Omental fat pad (tissue), 4 donors: ENCODE measurements at places on chromosomes 5 and 9.

DNA sequence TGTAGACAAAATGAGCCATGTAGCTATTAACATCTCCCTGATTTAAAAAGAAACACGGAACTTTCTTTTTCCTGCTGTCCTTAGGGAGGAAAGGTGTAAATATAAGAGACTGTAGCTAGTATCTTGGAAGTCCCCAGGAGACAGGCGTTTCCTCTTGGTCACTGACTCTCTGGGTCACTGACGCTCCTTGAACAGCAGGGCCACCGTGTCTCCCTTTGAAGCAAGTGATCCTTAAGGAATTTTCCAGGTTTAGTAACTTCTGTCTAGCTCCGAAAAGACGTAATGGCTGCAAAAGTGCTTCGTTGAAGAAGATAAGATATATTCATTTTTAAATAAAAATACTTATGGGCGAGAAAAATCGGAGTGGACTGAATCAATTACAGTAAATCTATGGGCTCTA is 745 bp upstream of the CLTA start:
- DNase-seq: no peak

DNA sequence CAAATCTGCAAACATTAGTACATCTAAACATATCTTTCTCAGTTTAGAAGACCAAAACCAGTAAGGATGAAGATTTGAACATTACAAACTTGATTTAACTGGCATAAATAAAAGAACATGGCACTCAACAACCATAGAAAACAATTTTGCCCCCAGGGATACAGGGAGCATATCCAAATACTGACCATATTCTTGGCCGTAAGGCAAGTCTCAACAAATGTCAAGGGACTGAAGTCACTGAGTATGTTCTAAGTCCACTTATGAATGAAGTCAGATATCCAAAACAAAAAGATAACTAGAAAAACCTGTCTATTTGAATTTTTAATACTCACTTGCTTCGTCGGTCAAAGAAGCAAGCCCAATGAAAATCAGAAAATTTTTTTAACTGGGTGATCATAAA is 14.1 kb downstream of the FEM1C start:
- DNase-seq: no peak

GRCh38 chr9:13707612-13708576 is 428.4 kb upstream of the MPDZ start:
- DNase-seq: no peak

- DNase-seq: no peak
Observed at GRCh38 chr5:108700930-108701329, 46.8 kb upstream of the FER start.

GRCh38 chr5:121399879-121400278 is 451.8 kb upstream of the FTMT start:
- DNase-seq: no peak

GRCh38 chr5:55241746-55242145 is 8.3 kb upstream of the CCNO start:
- no peak for DNase-seq

- DNase-seq: no peak
Observed at GRCh38 chr9:114395334-114395617, 7.5 kb upstream of the AKNA start.

DNA sequence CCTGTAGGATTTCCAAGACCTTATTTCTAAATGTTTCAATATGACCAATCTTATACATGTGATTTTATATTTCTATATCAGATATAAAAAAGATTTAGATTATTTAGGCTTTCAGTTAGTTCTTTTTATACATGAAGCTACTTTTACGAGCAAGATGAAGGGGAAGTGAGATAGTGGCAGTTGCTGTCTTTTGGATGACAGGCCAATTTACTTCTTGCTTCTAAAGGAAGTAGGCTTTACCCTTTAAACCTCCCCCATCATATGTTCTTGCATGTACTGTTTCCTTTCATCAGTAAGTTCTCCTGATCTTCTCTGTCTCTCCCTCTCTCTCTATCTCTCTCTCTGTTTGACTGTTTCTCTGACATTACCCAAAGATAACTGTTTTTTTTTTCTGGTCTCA is 4.0 kb upstream of the TYRP1 start:
- no peak for DNase-seq

DNA sequence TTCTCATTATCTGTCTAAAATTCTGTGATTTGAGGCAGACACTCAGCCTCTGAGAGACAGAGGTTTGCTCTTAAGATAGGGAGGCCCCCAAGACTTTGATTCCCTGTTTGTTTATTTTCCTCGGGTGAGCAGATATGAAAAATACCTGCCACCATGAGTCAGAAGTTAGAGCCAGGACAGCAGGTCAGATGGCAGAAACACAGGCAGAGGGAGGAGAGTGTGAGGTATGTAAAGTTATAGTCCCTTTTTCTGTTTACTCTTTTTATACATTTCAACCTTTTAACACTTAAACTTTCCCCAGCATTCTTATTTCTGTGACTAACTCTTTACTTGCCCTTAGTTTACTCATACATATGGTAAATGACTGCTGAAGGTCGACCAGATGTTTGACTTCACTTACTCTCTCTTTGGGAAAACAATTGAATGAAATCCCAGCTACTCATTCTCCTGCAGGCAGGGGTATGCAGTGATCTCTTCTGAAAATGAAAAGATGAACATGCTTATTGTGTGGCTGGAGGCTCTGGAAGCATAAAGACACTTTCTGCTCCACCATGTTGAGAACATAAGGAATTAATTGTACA is 383.8 kb downstream of the NTRK2 start:
- no peak for DNase-seq

GRCh38 chr9:96453625-96454024 is 3.7 kb downstream of the HABP4 start:
- DNase-seq: no peak

DNA sequence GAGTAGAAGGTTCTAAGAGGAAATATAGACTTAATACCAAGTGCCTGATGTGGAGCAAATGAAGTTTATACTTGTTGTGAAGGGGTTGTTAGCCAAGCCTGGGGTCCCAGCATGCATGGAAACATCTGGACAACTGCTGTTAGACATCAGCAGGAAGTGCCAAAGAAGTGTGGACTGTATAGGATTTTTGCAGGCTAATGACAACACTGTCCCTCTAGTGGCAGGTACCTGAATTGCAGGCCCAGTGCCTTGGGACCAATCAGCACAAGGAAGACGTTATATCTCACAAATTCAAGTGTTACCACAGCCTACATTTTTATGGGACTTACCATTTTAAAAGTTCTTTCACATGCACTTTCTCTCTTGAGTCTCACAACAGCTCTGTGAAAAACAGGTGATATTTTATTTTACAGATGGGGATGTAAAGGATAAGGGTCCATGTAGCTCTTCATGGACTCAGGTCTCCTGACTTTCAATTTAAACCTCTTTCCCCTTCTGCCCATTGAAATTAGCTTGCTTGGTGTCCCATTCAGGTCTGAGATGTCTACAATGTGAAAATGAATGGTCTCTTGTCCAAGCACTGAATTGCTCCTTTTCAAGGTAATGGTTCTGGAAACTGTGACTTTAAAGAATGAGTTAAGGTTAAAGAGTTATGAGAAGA is 89.0 kb upstream of the MAP1B start:
- peak; percentile 45 for DNase-seq

DNA sequence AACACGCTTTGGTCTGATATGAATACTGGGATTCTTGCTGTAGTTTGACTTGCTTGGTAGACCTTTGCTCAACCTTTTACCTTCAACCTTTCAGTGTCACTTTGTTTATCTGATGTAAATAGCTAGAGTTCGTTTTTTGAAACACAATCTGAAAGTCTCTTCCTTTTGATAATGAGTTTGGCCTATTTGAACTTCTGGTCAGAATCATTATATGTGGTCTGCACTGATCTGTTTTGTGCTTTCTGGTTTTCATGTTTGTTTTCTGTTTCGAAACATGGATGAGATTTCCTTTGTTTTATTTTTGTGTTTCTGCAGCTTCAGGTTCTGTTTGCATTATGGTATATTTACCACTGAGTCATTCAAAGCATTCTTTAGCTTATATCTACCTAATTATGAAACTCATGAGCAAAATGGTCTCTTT is 217.5 kb downstream of the GABBR2 start:
- DNase-seq: no peak

DNA sequence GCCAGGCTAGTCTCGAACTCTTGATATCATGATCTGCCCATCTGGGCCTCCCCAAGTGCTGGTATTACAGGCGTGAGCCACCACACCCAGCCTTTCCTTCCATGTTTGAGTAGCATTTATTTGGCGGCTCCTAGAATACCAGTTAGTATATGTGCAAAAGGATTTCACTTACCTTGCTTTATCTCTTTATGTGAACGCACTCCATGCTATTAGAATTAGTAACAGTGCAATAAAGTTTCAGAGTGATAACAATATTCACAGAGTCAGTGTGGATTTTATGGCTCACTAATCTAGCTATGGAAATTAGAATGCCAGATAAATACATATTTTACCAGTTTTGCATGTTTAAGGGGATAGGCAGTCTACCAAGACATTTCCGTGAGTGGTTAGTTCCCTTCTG is 74.4 kb upstream of the NIPBL start:
- DNase-seq: no peak

- no peak for DNase-seq
Observed at GRCh38 chr5:75037106-75037505, 15.3 kb downstream of the GCNT4 start.

DNA sequence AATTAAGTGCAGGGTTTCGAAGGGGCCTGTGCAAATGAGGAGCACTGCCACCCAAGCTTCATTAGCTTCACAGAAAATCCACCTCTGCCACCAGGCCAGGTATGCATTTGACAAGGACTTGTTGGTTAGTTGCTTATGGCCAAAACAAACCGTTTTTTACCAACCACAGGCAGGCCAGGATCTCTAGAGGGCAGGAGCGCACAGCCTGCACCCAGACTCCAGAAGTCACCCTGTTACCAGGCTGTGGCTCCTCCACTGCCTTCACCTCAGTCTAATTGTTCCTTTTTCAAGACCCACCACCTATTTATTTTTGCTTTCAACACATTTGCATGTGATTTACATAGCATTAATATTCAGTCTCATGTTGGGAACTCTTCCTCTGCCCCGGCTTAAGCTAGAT is 78.3 kb upstream of the HSPA9 start:
- no peak for DNase-seq

GRCh38 chr9:136657974-136658848 is 4.5 kb upstream of the EGFL7 start:
- DNase-seq: no peak

GRCh38 chr5:77588175-77588574 is 50.3 kb downstream of the OTP start:
- no peak for DNase-seq

DNA sequence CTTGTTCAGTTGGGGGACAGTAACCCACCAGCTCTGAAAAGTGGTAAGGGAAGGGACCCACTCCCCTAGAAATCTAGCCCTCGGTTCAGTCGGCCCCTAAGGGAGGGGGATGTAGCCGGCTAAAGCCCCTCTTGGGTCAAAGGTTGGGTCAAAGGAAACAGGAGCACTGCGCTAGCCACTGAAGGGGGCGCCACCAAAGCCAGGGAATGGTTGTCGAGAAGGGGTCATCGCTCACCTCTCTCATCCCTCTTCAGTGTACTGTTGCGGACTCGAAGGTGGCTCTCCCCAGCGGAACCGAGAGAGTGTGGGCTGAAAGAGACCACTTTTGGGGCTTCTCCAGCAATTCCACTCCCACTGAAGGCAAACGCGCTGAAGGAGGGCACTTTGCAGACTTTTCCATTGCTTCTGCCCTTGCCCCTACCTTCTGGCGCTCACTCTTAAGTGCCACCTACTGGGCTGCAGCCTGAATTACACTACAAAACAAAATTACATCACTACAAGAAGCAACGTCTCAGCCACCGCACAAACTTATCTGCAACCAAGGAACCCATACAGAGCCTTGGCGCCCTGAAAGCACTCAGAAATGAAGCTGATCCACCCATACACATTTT is 396.9 kb downstream of the PDE4D start:
- no peak for DNase-seq

DNA sequence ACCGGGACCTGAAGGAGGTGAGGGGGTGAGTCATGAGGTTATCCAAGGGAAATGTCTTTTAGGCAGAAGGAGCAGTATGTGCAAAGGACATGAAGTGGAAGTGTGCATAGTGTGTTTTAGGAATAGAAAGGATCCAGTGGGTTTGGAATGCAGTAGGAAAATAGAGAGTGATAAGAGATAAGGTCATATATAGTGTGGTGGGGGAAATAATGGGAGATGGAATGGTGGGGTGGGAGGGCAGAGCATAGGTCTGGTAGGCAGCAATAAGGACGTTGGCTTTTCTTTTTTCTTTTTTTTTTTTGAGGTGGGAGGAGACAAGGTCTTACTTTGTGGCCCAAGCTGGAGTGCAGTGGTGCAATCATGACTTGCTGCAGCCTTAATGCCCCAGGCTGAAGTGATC is 17.8 kb downstream of the SNX24 start:
- no peak for DNase-seq

DNA sequence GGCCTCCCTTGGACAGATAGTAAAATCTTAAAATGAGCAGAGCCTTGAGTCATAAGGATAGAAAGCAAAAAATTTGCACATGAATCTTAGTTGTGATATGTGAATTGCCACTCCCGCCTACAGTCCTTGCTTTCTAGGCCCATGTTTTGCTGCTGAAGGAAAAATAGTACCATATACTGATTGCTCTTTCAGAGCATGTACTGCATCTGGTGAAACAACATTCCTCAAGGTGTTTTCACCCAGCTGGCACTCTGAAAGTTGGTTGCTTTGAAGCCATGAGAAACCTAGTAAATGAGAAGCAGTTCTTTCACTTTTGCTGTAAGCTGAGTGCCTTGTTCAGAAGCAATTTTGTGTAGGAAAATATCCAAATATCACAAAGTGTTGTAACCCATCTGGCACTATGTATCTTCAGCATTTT is 10.3 kb downstream of the CDC37L1 start:
- no peak for DNase-seq

- DNase-seq: no peak
Observed at GRCh38 chr5:135347392-135347791, 51.6 kb downstream of the MACROH2A1 start.

DNA sequence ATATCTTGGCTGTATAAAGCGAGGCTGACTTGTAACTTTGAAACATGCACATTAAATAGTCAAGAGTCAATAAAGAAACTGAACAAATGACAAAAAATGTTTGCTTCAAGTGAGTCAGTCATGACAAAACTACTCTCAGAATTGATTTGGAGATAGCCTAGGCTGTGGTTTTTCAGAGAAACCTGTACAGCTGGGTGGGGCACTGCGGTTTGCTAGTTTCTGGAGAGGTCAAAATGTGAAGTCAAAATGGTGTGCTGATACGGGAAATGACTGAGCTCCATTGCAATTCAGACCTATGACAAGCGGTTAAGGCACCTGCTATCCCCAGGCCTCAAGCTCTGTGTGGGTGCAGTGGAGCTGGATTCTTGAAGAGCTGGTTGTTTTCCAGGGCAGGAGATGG is 10.3 kb upstream of the CD180 start:
- no peak for DNase-seq
